Stimulated activated CD8-positive, alpha-beta memory T cell treated with anti-CD3 and anti-CD28 coated beads, Interleukin-4, amount 100 ng/mL, for 1 hour (primary cell): ENCODE measurements at places on chromosomes 4 and X.

DNA sequence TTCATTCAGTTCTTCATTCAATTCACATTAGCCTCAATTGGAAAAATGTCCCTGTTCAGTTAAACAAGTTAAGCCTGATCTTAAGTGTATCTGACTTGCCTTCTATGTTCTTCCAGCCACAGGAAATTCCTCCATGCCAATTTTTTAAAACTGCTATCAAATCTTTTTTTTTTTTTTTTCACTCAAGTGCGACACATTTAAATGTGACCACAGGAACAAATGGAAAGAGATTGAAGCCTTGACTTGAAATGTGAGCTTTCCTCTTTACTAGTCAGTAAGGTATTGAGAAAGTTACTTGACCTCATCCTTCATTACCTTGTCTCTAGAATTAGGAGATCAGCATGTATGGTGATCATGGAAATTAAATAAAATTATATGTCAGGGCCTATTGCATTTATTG lies 165.1 kb downstream of the SLIT2 start:
- no peak for DNase-seq

DNA sequence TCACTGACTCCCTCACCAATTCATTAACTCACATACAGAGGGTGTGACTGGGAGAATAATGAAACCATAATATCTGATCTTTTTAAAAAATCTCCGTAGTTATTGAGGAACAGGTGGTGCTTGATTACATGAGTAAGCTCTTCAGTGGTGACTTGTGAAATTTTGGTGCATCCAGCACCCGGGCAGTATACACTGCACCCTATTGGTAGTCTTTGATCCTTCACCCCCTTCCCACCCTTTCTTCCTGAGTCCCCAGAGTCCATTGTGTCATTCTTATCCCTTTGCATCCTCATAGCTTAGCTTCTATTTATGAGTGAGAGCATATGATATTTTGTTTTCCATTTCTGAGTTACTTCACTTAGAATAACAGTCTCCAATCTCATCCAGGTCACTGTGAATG lies 1143.8 kb downstream of the PCDH19 start:
- no peak for DNase-seq

- no peak for DNase-seq
These were observed 75.9 kb upstream of the ENPP6 start for GRCh38 chr4:184293552-184293951.

DNA sequence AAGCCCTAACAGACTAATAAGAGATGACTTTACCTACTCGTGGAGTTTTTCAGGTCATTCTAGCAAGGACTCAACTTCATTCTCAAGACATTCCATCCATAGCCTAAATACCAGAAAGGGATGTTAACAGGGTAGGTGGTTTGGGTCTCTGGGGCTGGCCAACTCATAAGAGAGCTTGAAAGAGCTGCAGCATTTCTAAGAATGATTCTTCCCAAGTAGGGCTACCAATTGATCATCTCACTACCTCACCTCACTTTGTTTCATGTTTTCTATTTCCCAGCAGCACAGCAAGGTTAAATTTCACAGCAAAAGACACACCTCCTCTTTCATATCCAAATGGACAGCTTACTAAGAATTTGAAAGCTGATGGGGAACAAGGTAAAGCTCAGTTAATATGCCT lies 614.8 kb upstream of the DIPK2B start:
- DNase-seq, result no peak

- DNase-seq, result no peak
These were observed 66.9 kb upstream of the CAPN6 start for GRCh38 chrX:111337067-111337637.

DNA sequence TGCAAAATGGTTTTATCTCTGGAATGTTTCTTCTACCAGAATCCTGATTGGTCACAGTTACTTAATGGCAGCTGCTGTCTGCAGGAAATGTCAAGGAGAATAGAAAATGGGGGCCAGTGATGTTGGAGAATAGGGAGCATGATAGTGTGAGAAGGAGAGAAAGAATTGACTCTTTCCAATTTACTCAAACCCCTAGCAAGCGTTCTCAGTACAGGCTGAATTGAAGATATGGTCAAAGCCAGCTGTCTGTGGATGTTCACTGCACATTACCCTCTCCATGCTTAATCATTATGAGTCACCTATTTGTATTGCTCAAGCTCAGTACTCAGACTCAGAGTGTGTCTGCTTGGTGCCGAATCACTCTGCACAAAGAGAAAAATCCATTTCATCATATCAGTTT lies 57.8 kb upstream of the FAM47B start:
- no peak for DNase-seq

GRCh38 chr4:105147016-105147552 lies 408 bp downstream of the TET2 start:
- no peak for DNase-seq

DNA sequence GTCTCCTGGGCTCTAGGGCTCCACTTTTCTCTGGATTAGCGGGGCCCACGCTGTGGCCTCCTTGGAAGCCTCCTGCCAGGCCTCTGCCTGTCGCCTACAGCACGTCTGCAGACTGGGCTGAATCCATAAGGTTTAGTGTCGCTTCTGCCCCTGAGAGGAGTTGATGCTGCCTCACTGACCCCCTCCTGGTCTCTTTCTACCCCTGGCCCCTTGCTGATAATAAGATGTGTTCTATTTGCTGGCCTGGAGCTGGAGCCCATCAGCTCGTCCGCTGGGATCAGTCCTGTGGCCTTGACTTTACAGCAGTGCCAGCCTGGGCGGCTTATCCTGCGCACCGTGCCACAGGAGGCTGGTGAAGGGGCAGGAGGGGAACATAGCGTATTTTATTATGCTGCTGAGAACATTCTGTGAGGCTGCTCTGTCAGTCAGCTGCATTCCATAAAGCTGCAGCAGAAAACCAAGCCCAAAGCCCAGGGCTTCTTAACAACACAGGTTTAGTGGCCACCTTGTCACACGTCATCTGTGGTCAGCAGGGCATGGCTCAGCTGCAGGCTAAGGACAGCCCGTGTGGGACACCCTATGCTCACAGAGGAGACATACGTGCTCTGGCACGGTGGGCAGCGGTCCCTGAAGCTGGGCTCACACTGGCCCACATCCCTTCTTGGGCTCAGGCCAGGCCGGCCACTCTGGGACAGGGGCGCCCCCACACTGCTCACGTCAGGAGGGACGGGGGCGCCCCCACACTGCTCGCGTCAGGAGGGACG lies 29.3 kb upstream of the HGFAC start:
- no peak for DNase-seq

DNA sequence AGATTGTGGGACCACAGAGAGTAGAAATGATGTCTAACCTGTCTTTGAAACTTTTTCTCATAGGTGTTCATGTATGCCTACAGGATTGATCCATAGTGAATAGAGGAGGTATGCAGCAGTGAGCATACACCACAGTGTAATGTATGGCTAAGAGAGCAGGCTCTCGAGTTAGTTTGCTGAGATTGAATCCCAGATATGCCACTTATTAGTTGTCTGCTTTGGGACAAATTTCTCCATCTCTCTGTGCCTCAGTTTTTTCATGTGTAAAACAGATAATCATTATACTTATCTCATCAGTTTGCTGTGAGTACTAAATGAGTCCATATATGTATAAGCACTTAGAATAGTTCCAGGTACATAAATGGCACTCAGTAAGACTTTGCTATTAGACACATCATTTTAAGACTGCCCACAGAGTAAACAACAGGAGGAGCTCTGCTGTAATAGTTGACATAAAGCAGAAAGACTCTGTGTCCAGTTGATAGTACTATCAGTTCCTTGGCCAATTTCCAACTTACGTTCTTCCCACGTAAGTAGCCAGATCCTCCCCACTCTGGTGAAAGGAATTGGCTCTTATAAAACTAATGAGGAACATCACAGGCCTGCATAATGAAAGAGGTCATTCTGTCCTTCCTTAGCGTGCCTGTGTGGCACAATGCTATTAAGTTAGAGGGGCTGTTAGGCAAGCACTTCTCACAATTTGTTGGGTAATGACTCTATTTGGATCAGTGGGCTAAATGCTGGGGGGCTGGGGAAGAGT lies 20.7 kb upstream of the RNF150 start:
- DNase-seq, result no peak

DNA sequence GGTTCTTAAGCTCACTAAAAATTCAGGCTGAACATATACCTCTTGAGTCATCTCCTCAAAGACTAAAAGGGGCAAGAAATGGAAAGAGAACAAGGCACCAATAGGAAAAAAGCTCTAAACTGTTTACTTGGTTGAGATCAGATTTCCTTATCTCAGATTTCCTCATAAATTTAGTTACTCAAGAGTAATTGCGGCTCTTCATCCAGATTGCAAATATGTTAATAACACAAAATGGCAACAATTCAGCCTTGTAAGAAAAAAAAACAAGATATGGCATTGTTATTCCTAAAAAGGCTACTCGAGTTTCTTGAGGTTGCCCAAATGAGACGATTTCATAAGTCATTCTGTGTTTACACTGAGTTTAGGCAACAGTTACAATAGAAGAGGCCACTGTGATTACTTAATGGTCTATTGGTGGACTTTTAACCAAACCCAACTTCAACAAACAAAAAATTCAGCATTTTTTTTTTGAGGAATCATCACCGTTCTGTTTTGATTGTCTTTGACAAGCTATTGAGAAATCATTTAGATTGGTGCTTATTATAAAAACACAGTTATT lies 97.9 kb upstream of the PDHA1 start:
- DNase-seq, result no peak

DNA sequence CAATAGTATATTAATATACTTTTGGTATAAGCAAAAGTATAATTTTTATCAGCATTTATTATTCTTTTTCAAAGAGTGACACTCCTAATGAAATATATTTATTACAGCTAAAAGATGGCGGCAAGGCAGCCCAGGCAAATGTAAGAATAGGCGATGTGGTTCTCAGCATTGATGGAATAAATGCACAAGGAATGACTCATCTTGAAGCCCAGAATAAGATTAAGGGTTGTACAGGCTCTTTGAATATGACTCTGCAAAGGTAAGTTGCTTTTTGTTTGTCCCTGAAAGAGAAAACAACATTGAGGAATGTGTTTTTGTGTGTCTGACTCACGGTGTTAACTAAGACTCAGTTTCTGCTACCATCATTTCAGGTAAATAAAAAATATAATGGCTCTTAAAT lies 71.9 kb downstream of the PDLIM5 start:
- DNase-seq, result no peak

DNA sequence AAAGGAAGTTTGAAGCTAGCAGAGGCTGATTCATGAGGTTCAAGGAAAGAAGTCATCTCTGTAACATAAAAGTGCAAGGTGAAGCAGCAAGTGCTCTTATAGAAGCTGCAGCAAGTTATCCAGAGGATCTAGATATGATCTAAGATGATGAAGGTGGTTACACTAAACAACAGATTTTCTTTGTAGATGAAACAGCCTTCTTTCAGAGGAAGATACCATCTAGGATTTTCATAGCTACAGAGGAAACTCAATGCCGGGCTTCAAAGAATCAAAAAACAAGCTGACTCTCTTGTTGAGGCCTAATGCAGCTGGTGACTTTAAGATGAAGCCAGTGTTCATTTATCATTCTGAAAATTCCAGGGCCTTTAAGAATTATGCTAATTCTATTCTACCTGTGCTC lies 28.8 kb downstream of the NR0B1 start:
- DNase-seq, result no peak

DNA sequence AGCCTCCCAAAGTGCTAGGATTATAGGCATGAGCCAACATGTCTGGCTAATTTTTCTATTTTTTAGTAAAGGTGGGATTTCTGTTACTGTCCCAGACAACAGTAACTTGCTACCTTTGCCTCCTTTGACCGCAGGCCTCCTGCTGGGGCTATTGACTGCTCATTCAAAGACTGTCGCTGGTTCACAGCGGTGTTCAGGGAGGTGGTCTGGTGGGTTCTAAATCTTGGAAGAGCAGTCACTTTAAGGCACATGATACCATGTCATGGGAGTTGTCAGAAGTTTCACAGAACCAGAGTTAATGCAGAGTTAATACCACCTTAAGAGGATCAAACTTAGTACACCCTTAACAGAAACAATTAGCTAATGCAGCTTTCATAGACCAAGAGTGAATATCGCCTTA lies 3.8 kb downstream of the ASMT start:
- DNase-seq, result no peak

- no peak for DNase-seq
These were observed 114.8 kb downstream of the HMX1 start for GRCh38 chr4:8756816-8757215.

- no peak for DNase-seq
These were observed 78.8 kb upstream of the FAT4 start for GRCh38 chr4:125235971-125236370.

DNA sequence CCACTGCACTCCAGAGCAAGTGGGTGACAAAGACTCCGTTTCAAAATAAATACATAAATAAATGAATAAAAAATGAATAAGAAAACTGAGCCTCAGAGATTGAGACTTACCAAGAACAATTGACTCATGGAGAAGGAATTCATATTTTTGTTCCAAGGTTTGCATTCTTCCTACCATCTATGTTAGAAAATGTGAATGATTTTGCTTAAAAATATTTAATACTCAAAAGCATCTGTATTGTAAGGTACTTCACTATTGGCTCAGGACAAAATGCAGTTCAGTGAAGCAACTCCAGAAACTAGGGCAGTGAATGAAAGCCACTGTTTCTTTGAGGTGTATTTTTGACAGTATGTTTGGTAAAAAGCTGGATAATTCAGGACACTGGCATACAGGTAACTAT lies 54.1 kb downstream of the XAGE2 start:
- no peak for DNase-seq

- DNase-seq, result no peak
These were observed 949.6 kb upstream of the PRKX start for GRCh38 chrX:4663085-4663484.
